Body of pancreas (tissue), 4 donors: ENCODE measurements at places on chromosomes 7 and 10.

DNA sequence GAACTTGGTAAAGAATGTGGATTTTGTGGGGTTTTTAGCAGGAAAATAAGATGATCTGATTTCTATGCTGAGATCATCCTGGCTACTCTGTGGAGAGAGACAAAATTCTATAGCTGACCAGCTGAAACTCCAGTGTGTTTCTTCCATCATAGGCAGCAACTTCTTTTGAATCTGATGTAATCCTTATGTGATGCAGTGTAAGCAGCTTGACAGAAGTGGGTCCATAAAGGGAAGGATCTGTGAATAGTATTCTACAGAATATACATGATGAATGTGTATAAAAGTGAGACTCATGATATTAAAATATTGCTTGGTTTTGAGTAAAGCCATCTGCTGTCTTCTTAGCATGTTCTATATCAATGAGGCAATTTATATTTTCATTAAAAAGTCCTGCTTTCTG is 4.4 kb downstream of the MYO3A start:
- no peaks in the 10 kb centered on the region for H3K36me3 ChIP-seq
- no peak for DNase-seq
- peaks cover 14% of the 10 kb centered on the region for H3K4me1 ChIP-seq
- no peaks in the 10 kb centered on the region for H3K27me3 ChIP-seq
- no peak overlapping the region for H3K4me3 ChIP-seq
- H3K27ac ChIP-seq = no peak overlapping the region

DNA sequence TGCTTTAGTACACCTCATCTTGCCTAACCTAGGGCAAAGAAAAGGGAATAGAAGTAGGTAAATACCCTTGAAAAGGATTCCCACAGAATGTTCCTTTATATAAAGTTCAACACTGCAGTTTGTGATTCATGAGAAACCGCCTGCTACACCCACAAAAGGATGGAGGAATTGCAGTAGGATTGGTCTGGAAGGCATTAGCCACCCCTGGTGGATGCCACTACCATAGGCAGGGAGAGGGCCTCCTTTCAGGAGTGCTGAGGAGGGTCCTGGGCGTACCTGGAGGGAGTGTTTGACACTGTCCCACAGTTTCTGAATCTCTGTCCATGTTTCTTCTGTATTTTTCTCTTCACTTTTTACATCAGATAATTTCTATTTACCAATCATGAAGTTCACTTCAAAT is 221.8 kb upstream of the TMEM72 start:
- no peak for DNase-seq
- H3K4me3 ChIP-seq = no peak overlapping the region
- no peak overlapping the region for H3K27ac ChIP-seq
- H3K27me3 ChIP-seq = no peaks in the 10 kb centered on the region

GRCh38 chr10:110528224-110528996 is 30.7 kb downstream of the DUSP5 start:
- no peak overlapping the region for H3K4me3 ChIP-seq
- H3K27ac ChIP-seq = no peak overlapping the region
- no peaks in the 10 kb centered on the region for H3K36me3 ChIP-seq
- DNase-seq = no peak
- peaks cover 13% of the 10 kb centered on the region for H3K4me1 ChIP-seq

DNA sequence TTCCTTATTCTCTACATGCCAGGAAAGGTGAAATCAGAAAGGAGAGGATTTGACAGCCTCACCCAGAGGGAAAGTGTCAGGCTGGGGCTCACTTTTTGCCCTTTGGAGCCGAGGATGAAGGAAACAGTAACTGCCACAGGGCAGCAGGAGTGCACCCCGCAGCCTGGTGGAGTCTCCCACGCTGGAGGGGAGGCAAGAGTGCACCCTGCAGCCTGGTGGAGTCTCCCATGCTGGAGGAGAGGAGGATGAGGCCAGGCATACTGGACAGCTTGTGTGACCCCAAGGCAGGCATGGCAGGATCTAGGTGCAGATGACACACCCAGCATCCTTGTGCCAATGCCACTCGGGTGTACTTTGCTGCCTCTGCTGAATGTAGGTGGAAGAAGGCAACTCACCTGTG is 484.0 kb downstream of the DNAJB6 start:
- no peaks in the 10 kb centered on the region for H3K36me3 ChIP-seq
- H3K4me3 ChIP-seq = no peak overlapping the region
- H3K4me1 ChIP-seq = no peaks in the 10 kb centered on the region
- H3K27me3 ChIP-seq = no peaks in the 10 kb centered on the region
- no peak for DNase-seq

GRCh38 chr7:84181628-84182027 is 13.0 kb downstream of the SEMA3A start:
- no peak for DNase-seq
- H3K36me3 ChIP-seq = no peaks in the 10 kb centered on the region
- H3K27ac ChIP-seq = no peak overlapping the region
- no peaks in the 10 kb centered on the region for H3K27me3 ChIP-seq
- H3K4me3 ChIP-seq = no peak overlapping the region

GRCh38 chr10:102646610-102647442 is 2.5 kb downstream of the TRIM8 start:
- peak overlapping the region; percentile 95 for H3K27ac ChIP-seq
- H3K36me3 ChIP-seq = no peaks in the 10 kb centered on the region
- DNase-seq = no peak

DNA sequence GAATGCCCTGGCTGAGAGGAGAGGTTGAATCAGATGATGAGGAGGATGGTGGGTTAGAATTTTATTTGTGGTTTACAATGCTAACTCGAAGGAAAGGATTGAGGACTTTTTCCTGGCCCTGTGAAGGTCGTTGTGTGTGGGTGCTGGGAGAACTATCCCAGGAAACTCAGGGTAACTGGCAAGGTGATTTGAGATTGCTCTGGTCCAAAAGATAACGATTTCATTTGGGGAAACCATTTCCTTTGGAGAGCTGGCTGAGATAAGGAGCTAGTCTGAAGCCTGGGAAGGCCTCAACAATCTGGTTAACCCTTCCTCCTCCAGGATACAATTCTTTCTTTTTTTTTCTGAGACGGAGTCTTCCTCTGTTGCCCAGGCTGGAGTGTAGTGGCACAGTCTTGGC is 33.0 kb downstream of the HK1 start:
- H3K4me3 ChIP-seq = no peak overlapping the region
- H3K27me3 ChIP-seq = no peaks in the 10 kb centered on the region
- H3K27ac ChIP-seq = no peak overlapping the region
- no peak for DNase-seq
- peaks cover 15% of the 10 kb centered on the region for H3K4me1 ChIP-seq

GRCh38 chr10:45152726-45153125 is 152.0 kb downstream of the ZNF22 start:
- no peaks in the 10 kb centered on the region for H3K4me1 ChIP-seq
- no peak overlapping the region for H3K4me3 ChIP-seq
- H3K27me3 ChIP-seq = no peaks in the 10 kb centered on the region
- DNase-seq = no peak
- H3K36me3 ChIP-seq = no peaks in the 10 kb centered on the region
- no peak overlapping the region for H3K27ac ChIP-seq
